Fibroblast of lung (primary cell): ENCODE measurements at places on chromosomes 12 and 14. TPM values are rescaled to one million over a fixed set of nuclear protein-coding genes. Genes with fewer than 3 reads are reported as not detected.

The CACNA1C gene
- 7.4 and 11.4 TPM in 2 replicates for total RNA-seq

The KRT86 gene
- 0.17 TPM in 1 of 2 replicates, not detected in the other for total RNA-seq

The SLC4A8 gene
- 3.3 and 7.3 TPM in 2 replicates for total RNA-seq

The USP44 gene
- 27.2 and 27.4 TPM in 2 replicates for total RNA-seq

The DLGAP5 gene
- total RNA-seq: 0.77 and 8.1 TPM in 2 replicates

The WDR89 gene
- 11.1 and 13.9 TPM in 2 replicates for total RNA-seq

The RNU4-1 gene
- under 0.01 TPM in 2 replicates for total RNA-seq

The IRAK4 gene
- total RNA-seq: 20.0 and 27.6 TPM in 2 replicates

The STAC3 gene
- total RNA-seq: 0.26 and 0.33 TPM in 2 replicates

The GLIPR1L1 gene
- total RNA-seq: under 0.01 TPM in 1 of 2 replicates, not detected in the other

The ST8SIA1 gene
- 5.9 and 23.9 TPM in 2 replicates for total RNA-seq

The DBX2 gene
- total RNA-seq: not detected in 2 replicates

The SLC6A15 gene
- 0.77 and 0.99 TPM in 2 replicates for total RNA-seq

The SRRM4 gene
- total RNA-seq: not detected in 2 replicates

The PLEKHG7 gene
- total RNA-seq: not detected in 2 replicates

The ERBB3 gene
- total RNA-seq: 0.66 and 1.3 TPM in 2 replicates

The SLC5A8 gene
- not detected in 2 replicates for total RNA-seq

The TIMELESS gene
- 3.6 and 5.9 TPM in 2 replicates for total RNA-seq

The RDH12 gene
- not detected in 2 replicates for total RNA-seq

The KCNA1 gene
- total RNA-seq: under 0.01 TPM in 1 of 2 replicates, not detected in the other

The KRT80 gene
- total RNA-seq: under 0.01 and 0.17 TPM in 2 replicates

The PPFIA2 gene
- 0.26 and 2.1 TPM in 2 replicates for total RNA-seq

The ENDOU gene
- 0.17 TPM in 1 of 2 replicates, not detected in the other for total RNA-seq

The TNS2 gene
- total RNA-seq: 52.4 and 60.6 TPM in 2 replicates

The SELPLG gene
- 0.51 and 1.5 TPM in 2 replicates for total RNA-seq
